ENCODE measurements at places on chromosomes 7 and 10.

DNA sequence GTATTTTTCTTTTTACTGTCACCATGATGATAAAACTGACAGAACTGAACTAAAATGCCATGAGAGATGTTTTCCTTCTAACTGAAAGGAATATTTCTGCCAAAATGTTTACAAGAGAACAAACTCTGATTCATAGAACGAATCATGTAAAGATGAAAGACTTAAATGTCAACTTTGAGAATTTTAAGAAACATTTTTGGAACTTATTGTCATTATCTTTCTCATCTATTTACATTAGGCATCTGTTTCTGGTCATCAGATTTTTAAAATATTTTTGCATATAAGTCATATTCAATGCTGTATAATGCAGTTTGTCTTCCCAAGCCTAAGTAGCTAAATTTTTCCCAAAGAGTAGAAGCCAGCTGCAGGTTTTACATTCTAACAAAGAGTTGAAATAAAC, 358.5 kb downstream of the TFEC start:
- no peak for DNase-seq

- DNase-seq = no peak
These were observed 4.8 kb downstream of the ANXA7 start for GRCh38 chr10:73408978-73409521.

DNA sequence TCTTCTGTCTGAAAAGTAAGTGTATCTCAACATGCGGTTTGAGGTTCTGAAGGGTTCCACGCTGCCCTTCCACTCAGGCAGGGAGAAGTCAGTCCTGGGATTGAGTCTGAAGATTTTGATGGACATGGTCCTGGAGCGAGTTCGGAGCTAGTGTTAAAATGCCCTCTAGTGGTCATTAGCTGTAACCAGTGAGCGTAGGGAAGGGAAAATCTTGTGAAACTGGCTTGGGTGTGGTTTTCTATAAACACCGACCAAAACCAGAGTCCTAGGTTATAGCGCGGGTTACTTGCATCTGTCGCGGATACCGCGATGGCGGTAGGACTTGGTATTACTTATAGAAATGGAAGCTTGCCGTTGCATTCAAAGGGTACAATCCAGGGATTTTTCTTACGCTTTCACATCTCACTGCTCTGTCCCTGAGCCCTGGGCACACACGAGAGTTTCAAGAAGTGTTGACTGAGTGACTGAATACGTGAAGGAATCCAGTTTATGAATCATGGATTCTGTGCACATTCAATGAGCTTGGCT, 348.2 kb upstream of the C7orf33 start:
- DNase-seq = no peak

- no peak for DNase-seq
These were observed 97.0 kb downstream of the TPK1 start for GRCh38 chr7:144738708-144739314.

DNA sequence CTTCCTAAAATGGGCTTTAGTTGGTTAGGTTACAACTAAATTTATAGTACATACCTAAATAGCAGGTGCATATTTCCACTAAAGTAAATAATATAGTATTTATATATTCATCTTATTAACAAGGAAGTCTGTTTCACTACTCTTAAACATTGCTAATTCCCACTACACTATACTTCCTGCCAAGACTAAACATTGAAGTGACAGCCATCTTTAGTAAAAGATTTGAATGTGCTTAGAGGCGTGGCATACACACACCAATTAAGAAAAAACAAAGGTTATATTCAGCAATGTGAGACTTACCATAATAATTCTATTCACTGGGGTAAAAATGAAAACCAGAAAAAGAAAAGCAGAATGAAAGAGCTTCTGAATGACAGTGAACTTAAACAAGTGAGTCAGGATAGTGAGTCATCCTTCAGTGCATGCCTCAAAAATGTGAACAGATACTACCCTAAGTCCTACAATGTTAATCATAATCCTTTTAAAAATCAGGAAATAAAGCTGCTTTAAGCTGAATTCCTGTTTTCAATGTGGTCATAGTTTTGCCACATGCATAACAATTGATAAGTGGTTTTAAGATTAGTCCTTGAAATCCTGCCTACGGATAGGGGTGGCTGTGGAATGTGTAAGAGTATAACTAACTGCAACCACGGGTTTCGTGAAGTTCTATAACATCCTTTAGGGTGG, 59.4 kb downstream of the USP6NL start:
- no peak for DNase-seq

GRCh38 chr7:14787551-14787950, 115.0 kb downstream of the DGKB start:
- DNase-seq = no peak

- no peak for DNase-seq
These were observed 115.8 kb downstream of the PLXDC2 start for GRCh38 chr10:19931894-19932590.

DNA sequence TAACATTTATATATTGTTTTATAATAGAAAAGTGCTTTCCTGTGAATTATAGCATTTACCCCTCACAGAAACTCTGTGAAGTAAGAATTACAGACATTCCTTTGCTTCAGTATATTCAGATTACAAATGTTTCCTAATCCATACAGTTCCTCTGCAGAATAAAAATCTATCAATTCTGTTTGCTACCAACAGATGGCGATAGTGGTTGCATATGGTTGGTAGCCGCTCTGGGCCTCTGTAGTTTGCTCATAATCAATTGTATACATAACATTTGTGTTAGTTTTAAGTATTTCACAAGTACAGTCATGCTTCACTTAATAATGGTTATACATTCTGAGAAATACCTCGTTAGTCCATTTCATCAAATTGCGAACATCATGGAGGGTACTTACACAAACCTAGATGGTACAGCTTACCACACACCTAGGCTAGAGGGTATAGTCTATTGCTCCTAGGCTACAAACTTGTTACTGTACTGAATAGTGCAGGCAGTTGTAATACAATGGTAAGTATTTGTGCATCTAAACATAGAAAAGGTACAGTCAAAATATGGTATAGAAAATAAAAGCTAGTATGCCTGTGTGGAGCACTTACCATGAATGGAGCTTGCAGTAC, 94.4 kb upstream of the STEAP4 start:
- no peak for DNase-seq

DNA sequence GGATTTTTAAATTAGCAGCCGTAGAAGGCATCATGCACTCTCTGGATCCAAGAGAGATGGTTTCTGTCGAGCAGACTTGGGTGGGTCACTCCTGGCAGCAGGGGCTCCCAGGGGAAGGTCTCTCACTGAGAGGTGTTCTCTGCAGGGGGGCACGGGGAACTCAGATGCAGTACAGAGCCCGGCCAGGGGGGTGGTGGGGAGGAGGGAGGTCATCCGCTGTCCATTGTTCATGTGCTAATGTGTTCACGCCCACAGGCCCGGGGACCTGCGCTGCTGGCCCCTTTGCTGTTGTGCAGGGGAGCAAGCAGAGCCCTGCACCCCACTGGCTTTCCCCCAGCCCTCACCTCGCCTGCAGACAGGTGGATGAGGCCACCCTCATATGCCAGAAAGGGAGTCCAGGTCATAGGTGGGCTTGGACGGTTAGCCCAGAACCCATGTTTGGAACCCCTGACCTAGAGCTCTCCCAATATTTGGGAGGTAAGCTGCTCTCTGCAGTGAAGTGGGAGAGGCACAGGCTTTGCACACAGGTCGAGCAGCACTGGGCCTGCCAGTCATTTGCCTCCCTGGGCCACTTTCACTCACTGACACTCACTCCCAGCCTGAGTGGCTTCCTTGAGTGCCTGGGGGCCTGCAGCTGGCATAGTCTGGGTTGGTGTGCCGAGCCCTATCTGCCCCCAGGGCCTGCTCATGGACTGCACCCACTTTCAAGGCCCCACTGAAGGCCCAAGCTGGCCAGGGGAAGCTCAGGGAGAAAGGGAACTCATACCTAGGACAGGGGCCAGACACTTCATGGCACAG, 12.6 kb upstream of the TBRG4 start:
- no peak for DNase-seq

DNA sequence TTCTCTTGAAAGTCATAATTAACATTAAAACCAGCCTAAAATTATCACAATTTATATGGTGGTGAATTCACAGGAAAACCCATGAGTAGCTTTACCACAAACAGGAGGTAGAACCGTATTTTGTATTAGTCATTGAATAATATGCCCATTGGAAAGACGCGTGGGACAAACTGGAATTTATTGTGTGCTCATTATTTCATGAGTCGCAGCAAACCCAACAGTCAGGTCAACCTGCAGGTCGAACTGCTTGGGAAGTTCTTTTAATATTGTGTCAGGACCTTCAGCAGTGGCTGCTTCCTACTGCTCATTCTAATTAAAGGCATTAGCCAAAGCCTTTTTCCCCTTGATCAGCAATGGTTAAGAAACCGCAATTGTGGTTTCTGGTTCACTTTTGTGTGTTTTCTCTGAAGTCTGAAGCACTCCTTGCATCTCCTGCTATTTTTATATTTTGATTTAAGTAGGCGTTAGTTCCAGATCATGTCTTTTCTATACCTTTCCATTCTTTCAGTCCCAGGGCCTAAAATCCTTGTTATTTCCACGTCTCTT, 100.1 kb downstream of the RAB11FIP2 start:
- DNase-seq = no peak

- DNase-seq = peak; percentile 81
These were observed 22.6 kb upstream of the AKR1C3 start for GRCh38 chr10:5071411-5072198.

DNA sequence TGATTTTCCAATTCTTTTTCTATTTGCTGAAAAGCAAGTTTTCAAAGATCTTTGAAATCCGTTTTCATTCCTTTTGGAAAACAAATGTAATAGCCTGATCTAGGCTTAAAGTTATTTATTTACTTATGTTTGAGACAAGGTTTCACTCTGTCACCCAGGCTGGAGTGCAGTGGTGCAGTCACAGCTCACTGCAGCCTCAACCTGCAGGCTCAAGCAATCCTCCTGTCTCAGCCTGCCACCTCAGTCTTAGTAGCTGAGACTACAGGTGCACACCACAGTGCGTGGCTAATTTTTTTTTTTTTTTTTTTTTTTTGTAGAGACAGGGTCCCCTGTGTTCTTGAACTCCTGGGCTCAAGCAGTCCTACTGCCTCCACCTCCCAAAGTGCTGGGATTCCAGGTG, 4.6 kb downstream of the ST7 start:
- no peak for DNase-seq

GRCh38 chr10:7610651-7611389, 55.9 kb downstream of the ITIH5 start:
- DNase-seq = no peak

- no peak for DNase-seq
These were observed 34.8 kb downstream of the CALML5 start for GRCh38 chr10:5464546-5464945.

DNA sequence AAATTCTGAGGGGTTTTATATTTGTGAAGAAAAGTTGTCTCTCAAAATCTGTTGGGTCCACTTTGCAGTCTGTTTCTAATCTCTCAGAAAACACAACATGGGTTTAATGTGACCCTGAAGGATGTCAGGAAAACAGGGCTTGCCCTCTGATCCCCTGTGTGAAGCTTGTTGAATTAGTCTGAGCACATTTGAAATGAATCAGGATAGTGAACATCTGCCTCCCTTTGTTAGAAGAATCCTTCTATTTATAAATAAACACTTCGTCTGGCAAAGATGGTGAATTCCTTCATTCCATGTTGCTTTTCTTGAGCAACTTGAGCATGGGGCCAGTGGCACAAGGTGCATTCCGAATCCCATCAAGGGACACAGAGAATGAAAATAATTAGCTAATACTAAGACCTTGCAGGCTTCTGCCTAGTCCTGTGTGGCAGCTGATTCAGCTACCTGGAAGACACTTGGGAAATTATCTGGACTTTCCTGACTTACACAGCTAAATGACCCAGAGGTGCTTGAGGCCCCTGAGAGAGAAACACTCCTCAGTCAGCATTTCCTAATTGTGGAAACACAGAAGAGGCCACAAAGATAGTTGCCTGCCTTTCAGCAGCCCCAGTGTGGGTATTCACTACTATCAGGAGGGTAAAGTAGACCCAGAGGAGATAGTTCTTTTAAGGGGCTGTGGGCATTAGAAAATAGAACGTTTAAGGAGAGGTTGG, 305.5 kb downstream of the C7orf25 start:
- DNase-seq = no peak

DNA sequence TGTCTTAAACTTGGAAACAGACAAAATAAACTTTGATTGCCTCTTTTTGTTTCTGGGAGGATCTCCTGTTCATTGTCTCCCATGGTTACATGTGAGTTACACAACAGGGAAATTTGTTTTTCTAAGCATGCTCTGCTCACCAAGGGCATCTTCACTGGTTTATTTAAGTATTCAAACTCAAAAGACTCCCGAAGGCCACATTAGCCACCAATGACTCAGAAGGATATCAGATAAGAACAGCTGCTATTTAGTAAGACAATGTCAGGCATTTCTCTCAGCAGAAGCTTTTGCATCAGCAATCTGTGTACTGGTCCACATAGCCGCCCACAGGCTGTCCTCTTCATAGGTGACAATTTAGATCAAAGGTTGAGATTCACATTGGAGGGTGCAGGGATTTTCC, 19.3 kb downstream of the OR6B1 start:
- no peak for DNase-seq

- no peak for DNase-seq
These were observed 166.9 kb downstream of the CPEB3 start for GRCh38 chr10:92124020-92124419.

DNA sequence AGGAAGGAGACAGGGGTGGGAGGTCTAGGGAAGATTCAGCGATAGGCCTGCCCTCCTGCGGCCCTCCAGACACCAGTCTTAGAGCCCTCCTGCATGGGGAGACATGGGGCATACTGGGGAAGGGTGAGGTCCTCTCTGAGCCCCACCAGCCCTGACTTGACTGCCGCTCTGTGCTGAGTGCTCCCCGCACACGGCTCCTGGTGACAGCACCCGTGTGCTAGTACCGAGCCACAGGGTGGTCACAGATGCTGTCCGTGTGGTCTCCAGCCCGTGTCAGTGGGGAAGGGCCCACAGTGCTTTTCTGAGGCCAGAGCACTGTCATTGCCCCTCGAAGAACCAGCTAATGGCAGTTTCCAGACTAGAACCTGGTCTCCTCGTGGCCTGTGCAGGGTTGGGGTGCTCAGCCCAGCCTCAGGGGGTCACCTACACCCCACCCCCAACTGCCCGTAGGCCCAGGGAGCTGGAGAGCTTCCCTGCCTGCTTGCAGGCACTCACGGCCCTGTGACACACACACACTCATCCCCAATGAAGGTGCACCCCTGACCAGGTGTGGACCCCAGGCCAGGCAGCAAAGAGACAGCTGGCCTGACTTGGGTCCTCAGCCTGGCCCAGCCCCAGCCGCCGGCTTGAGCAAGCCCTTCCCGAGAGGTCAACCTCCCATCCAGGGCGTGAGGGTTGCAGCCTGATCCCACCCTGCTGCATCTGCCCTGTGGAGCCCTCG, 86.0 kb upstream of the RET start:
- peak; percentile 35 for DNase-seq

DNA sequence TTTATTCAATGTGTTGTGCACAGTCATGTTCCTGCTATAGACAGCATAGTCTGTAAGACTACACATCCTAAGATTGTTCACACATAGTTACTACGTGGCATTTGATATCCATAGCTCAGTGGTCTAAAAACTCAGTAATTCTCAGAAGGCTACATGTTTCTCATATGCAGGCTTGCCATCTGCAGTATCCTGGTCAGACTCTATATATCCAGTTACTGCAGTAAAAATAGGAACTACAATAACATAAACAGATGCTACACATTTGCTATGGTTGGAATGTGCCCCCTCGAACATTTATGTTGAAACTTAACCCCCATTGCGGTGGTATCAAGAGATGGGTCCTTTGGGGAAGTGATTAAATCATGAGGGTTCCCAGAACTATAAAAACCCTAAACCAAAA, 1377.8 kb upstream of the LRRTM3 start:
- no peak for DNase-seq

- no peak for DNase-seq
These were observed 58.6 kb upstream of the MKRN1 start for GRCh38 chr7:140537750-140538482.
